NCI-H1092 (cell line): ENCODE measurements at places on chromosomes 2 and 18.

- no peak for DNase-seq
These were observed 29.7 kb upstream of the DPYSL5 start for GRCh38 chr2:26818255-26818654.

- DNase-seq: no peak
These were observed 34.0 kb upstream of the CYP26B1 start for GRCh38 chr2:72181616-72182015.

DNA sequence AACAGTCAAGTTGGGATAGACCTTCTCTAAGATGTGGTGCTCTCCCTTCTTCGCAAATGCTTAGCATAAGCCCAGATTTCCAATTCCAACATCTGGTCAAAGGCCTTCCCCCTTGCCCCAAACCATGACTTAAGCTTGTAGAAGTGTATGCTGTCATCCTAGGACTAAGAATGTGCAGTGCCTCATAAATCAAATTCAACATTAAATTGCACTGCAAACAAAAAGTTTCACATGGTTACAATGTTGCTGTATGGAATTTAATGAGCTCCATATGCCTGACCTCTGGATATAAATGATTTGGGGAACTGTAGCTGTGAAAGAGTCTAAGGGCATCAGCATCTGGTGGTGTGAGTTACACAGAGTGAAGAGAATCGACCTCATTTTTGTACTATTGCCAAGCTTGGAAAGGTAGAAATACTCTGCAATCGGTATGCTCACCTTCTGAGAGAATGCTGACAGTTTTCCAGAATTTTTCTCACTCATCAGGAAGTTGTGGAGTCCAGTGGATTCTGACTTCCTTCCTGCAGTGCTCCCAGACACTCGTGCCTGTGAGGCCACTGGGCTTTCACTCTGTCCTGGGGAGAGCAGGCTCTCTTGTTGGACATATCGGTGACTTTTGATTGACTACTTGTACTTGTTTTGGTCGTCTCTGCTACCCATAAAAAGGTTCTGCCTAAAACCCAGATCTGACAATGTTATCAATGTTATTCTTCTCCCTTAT, 40.6 kb downstream of the FASTKD2 start:
- DNase-seq: no peak

- DNase-seq: no peak
These were observed 203.8 kb downstream of the TNS1 start for GRCh38 chr2:217798743-217799562.

- no peak for DNase-seq
These were observed 99.3 kb upstream of the SOX11 start for GRCh38 chr2:5592916-5593315.

DNA sequence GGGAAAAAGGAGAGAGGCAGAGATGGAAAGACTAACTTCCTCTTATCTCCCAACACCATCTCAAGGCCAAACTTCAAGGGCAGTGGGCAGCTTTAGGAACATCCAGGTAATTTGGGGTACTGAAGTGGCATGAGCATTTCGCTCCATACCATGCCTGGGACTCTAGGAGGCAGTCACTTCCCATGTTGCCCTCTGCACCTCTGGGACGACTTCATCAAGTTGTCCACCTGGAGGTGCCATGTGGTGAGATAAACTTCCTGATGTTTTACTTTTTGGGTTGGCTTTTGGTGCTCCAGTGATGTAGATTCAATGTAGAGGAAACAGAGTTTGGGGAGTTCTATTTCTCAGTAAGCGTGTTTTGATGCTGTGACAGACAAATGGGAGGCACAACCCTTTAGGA, 56.3 kb upstream of the UPP2 start:
- no peak for DNase-seq

GRCh38 chr2:239792405-239793084, 232.6 kb downstream of the NDUFA10 start:
- no peak for DNase-seq

GRCh38 chr2:73468376-73468775, 82.7 kb downstream of the ALMS1 start:
- no peak for DNase-seq

GRCh38 chr2:58156780-58157179, 84.3 kb downstream of the FANCL start:
- DNase-seq: no peak

- DNase-seq: no peak
These were observed 54.3 kb downstream of the RNF144A start for GRCh38 chr2:6971502-6971901.

DNA sequence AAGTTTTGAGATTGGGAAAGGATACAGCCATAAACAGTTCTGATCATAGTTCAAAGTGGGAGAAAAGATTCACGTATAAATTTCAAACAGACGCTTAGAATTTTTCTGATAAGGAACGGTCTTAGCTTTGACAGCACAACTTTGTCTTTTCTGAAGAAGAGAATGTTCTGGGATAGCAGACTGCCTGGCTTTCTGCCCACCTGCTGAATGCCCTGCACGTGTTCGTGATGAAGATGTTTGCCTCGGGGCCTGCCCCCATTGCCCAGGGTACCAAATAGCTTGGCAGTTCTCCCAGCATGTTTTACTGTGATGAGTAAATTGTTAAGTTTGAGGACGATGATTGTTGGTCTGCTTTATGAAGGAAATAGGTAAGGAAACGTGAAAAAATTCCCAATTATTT, 4.6 kb downstream of the MRPL33 start:
- DNase-seq: no peak

- DNase-seq: peak; percentile 85
These were observed 85.3 kb upstream of the EFEMP1 start for GRCh38 chr2:56008661-56009431.

GRCh38 chr18:34740724-34741123, 30.6 kb downstream of the DTNA start:
- no peak for DNase-seq

DNA sequence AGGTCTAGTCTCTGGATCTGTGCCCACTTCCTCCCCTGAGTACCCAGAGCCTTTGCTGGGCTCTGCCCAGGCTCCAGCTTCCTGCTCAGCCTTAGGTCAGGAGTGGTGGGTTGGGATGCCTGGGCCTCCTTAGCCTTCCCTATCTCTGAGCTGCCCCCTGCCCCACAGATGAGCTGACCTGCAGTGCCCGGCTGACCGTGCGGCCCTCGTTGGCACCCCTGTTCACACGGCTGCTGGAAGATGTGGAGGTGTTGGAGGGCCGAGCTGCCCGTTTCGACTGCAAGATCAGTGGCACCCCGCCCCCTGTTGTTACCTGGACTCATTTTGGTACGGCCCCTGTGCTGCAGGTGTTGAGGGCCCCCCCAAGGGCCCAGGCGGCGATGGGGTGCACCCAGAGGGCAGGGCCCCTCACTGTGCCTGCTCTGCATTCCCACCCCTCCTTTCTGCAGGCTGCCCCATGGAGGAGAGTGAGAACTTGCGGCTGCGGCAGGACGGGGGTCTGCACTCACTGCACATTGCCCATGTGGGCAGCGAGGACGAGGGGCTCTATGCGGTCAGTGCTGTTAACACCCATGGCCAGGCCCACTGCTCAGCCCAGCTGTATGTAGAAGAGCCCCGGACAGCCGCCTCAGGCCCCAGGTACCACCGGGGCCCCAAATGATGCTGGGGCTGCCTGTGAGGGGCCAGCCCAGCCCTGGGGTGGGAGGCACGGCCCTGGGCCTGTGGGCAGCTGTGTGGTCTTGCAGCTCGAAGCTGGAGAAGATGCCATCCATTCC, 30.1 kb upstream of the GMPPA start:
- no peak for DNase-seq

- DNase-seq: peak; percentile 51
These were observed 33.6 kb downstream of the DGKD start for GRCh38 chr2:233387667-233388528.

GRCh38 chr2:178195390-178196166, 1.3 kb downstream of the OSBPL6 start:
- DNase-seq: no peak

GRCh38 chr2:205776139-205776538, 93.8 kb downstream of the NRP2 start:
- DNase-seq: no peak
